Retinal pigment epithelial cell (primary cell): ENCODE measurements at places on chromosomes 1 and 21.

GRCh38 chr1:7303554-7304317, 467.4 kb upstream of the VAMP3 start:
- DNase-seq, result no peak

DNA sequence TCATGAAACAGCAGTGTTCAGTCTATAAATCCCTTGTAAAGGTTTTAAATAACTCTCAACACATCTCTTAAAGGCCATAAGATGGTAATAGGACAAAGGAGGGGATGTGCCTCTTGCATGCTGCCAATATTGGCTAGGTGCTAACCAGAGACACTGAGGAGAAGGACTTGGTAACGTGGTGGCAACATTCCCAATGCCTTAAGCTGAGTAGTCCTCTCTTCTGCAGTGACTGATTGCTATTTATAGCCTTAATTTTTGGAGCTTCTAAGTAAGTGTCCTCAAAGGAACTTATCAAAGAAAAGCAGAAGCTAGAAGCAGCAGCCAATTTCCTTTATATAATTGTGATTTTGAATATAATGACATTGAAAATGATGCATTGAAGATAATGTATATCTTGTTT, 63.0 kb downstream of the DPT start:
- DNase-seq, result no peak

DNA sequence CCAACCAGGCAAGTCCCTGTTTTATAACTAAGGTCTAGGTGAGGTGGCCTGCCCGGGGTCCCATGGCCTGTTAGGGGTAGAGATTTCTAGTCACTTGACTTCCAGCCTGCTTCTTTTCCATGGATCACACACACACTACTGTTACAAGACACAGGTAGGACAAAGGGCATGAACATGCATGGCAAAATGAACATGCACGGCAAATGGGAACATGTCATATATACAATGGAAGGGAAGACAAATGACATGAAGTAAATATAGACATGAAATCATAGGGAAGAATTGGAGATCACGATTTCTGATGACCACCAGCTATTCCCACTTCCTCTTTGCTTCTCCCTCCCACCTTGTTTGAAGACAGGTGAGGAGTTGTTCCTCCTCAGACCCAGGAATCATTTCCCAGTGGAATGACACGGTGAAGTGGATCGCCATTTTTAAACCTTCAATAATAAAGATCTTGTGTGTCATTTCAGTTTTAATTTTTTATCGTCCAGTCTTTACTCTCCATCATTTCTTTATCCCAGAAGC, 47.6 kb upstream of the ATF3 start:
- DNase-seq, result no peak

GRCh38 chr1:29836651-29837646, 600.6 kb downstream of the PTPRU start:
- no peak for DNase-seq

GRCh38 chr21:46366966-46367365, 43.0 kb downstream of the PCNT start:
- no peak for DNase-seq

GRCh38 chr1:67675800-67676199, 9.2 kb upstream of the GADD45A start:
- no peak for DNase-seq

GRCh38 chr1:192628396-192629057, 7.4 kb upstream of the RGS13 start:
- no peak for DNase-seq

- no peak for DNase-seq
Observed at GRCh38 chr1:230218667-230219066, 151.6 kb downstream of the GALNT2 start.

GRCh38 chr1:207878939-207879338, 32.0 kb downstream of the CD34 start:
- no peak for DNase-seq

- DNase-seq, result no peak
Observed at GRCh38 chr1:119453021-119453420, 38.1 kb downstream of the HSD3B2 start.

GRCh38 chr1:159977364-159978106, 23.5 kb upstream of the SLAMF9 start:
- no peak for DNase-seq

- DNase-seq, result no peak
Observed at GRCh38 chr1:206049293-206049692, 3.7 kb upstream of the RHEX start.

- no peak for DNase-seq
Observed at GRCh38 chr1:23963617-23964234, 4.1 kb downstream of the PNRC2 start.

GRCh38 chr1:169326956-169327268, 40.7 kb downstream of the NME7 start:
- DNase-seq, result no peak

- DNase-seq, result no peak
Observed at GRCh38 chr1:171916315-171916771, 75.0 kb downstream of the DNM3 start.

- no peak for DNase-seq
Observed at GRCh38 chr1:39987869-39988268, 32.9 kb downstream of the MFSD2A start.

DNA sequence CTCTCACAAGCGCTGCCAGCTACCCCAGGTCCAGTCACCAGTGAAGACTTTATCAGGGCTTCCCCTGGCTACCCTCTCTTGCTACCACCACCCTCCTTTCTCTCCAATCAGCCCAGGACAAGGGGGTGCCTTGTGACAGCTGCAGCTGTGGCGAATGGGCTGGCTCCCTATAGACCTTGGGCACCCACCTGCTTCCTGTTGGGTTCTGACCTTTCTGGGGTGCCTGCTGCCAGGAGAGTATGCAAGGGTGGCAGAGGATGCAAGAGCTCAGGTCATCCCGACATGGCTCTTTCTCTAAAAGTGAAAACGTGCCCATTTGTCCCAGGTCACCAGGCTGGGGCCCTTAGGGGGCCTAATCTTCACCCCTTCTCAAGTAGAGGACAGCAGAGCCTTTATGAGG, 6.6 kb downstream of the KLHDC8A start:
- no peak for DNase-seq

DNA sequence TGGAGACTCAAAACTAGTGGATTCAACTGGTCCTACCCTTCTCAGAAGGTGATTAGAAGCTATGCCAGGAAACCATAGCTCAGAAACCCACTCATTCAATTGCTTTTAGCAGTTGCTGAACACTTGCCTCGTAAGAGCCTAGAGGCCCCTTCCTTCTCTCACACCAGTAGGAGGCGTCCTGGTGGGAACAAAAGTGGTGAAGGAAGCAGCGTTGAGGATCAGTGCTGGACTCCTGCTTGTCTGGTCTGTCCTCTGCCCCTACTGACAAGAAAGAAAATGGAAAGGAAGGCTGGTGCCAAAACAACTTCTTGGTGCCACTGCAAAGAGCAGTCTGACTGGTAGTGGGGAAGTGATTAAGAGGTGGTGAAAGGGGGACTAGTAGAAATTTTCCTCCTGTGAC, 269.7 kb downstream of the LMO4 start:
- DNase-seq, result no peak

GRCh38 chr1:241553886-241554592, 21.9 kb downstream of the KMO start:
- DNase-seq, result no peak

DNA sequence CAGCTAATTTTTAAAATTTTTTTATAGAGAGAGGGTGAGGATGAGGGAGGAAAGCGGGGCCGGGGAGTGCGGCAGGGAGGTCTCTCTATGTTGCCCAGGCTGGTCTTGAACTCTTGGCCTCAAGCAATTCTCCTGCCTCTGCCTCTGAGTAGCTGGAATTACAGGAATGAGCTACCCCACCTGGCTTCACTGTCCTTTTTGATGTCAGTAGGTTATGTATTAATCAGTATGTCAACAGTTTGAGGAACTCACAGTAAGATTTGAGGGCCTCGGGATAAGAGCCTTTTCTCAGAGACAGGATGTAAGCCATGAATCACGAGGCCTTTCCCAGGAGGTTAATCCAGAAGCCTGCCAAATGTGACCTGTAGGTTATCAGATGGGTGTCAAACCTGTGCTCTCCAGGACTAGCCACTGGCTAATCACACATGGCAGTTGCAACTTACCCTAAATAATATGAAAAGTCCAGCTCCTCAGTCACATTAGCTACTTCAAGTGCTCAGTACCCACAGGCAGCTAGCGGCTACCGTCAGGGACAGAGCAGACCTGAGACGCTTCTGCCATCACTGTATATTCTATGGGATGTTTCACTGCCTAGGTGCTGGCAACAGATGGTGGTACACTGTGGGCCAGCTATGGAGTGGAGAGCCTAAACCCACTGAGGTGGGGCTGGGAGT, 33.1 kb downstream of the TRIM67 start:
- DNase-seq, result peak; percentile 42

- no peak for DNase-seq
Observed at GRCh38 chr1:55609630-55610029, 394.5 kb upstream of the USP24 start.

DNA sequence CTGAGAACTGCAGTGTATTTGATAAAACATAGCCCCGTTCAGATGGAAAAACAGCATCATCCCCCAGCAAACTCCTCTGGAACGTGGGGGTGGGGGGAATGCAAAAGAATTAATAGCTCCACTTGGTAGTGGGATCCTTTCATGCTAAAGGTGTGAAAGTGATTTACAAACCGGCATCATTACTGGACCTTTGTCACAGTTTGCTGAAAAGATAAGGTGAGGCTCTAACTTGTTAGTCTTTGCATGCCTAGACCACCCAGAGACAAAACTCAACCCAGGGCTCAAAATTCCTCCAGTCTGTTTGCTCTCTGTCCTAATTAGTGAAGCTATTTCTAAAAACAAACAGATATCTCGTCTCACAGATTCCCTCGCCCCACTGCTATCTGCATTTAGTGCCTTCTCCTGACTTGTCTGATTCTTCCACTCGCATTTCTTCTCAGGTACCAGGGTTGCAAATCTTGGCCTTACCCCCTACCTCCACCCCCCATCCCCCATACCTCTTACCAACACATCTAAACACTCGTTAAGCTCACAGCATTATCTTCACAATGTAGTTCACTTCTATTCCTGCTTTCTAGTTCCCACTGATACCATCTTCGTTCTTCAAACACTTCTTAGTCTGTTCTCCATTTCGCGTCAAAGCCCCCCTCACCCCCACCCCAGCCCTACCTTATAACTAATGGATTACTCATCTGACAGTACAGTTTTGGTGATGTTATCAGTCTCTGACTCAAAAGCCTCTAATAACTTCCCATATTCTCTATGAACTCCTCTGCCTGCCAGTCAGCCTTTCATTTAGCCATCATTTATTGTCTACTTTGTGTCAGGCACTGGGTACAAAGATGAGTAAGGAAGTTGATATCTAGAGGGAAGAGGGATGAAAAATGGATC, 11.8 kb downstream of the IER5 start:
- DNase-seq, result no peak

GRCh38 chr1:109134423-109134822, 20.5 kb downstream of the ELAPOR1 start:
- no peak for DNase-seq

DNA sequence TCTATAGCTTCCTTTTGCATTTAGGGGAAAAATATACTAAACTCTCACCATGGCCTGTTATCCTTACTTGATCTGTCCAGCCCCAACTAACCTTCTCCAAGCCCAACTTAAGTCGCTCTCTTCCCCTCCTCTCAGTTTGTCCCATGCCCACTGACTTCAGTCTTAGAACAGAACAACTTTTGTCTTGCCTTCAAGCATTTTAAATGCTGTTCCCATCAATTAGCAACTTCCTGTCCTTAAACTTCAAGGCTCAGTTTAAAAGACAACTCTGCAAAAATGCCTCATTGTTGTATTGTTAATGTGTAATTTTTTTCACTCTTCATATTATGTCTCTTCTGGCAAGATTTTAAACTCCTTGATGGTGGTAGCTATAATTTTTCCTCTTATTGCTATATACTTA, 526.9 kb downstream of the NEGR1 start:
- no peak for DNase-seq

GRCh38 chr1:160838888-160839287, 23.8 kb downstream of the CD244 start:
- DNase-seq, result no peak

GRCh38 chr1:72109916-72110315, 172.4 kb downstream of the NEGR1 start:
- no peak for DNase-seq

DNA sequence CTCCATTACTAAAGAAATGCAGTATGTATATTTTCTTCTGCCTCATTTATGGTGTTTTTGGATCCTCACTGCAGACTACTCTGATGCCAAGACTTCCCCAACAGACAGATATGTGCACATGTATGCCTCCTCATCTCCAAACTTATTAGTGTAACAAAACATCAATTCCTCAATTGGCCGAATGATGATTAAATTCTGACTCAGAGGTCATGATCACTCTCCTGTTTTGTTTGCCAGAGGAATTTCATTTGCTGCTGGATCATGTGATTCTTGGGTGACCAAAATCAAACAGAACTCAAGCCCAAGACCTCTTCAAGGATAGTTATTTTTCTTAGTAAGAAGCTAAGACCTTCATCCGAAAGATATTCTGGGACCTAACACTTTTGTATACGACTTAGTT, 227.6 kb downstream of the LMO4 start:
- no peak for DNase-seq

DNA sequence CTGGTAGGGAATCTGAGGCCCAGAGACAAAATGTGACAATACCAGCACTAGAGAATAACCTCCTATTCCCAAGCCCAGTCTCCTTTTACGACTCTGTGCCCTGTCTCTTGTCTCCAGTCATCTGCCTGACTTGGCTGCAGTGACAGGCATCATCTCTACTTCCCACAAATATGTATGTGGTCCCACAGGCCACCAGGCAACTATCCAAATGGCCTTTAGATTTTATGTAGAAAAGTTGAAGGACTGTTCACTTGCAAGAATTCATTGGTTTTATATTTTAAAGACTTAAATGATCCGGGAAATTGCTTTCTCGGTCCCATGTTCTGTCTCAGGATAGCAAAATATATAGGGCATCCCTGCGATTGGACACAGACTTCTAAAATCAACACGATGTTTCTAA, 11.6 kb downstream of the KRTAP24-1 start:
- DNase-seq, result no peak

DNA sequence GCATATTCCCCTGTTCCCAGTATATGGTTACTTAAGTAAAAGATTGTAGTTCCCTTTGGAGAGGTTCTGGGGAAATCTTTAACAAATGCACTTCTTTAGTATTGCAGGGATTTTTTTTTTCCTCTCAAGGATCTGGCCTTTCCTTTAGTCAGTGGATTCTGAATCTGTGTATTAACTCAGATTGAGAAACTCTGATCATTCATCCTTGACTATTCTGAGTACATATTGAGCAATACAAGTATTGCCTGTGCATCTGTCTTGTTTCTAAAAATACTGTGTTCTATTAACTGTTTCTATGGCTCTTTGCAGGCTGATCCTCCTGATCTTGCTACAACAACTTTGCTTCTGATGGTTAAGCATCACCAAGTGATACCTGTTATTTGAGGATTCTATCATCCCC, 67.8 kb upstream of the FGGY start:
- DNase-seq, result no peak
